ENCODE measurements at places on chromosomes 6 and 20.

- no peak for DNase-seq
These were observed 86.5 kb upstream of the MRPS10 start for GRCh38 chr6:42304053-42304712.

DNA sequence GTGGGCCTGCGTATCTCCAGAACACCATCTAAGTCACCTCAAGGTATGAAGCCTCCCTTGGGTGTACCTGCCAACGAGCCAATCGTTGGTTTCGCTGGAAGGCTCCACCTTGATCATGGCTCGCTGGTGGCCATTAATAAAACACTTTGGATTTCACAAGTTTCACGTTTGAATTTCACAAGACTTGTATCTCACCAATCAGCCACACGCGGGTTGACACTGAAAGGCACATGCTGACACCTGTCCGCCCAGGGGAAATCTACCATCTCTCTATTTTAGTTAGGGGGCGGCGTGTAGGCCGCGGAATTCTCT is 586 bp upstream of the HMGA1 start:
- peak; percentile 55 for DNase-seq

DNA sequence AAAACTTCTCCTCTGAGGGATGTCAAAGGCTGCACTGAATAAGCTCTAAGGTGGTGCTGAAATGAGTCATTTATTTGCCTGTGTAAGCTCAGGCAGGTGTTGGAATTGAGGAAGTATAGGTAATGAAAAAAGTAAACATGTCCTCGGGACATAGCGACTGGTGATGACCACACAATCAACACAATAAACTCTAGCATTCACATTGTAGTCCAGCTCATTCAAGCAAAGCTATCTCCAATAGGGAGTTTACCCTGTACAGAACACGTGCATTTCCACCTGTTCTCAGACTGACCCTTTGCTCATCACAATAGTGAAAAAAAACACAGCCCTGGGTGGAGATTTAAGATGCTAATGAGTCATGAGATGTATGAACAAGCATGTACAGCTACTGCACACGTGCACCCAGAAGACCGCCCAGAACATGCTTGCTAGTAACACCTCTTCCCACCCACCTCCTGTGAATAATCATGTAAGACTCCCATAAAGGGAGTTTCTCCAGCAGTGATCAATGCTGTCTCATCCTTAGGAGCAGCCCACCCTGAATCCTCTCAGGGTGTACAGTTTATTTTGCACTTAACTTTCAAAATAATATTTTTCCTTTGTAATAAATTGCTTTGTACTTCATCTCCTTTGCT is 33.0 kb upstream of the POU5F1 start:
- DNase-seq, result peak; percentile 53

GRCh38 chr6:129279343-129280292 is 396.7 kb downstream of the LAMA2 start:
- DNase-seq, result no peak
